ENCODE measurements at places on chromosomes 12 and 14. TPM values are rescaled to one million over a fixed set of nuclear protein-coding genes. Genes with fewer than 3 reads are reported as not detected.
A peak's percentile ranks its signal among the peaks of the same experiment; 100 is the strongest.

GRCh38 chr12:13027032-13027431 lies 17.1 kb upstream of the FAM234B start:
- H3K27me3 ChIP-seq = no peaks in the 10 kb centered on the region
- no peaks in the 10 kb centered on the region for H3K4me1 ChIP-seq
- H3K27ac ChIP-seq = no peak overlapping the region
- no peaks in the 10 kb centered on the region for H3K36me3 ChIP-seq

BBS10 gene
- 28.9 TPM for total RNA-seq

DNA sequence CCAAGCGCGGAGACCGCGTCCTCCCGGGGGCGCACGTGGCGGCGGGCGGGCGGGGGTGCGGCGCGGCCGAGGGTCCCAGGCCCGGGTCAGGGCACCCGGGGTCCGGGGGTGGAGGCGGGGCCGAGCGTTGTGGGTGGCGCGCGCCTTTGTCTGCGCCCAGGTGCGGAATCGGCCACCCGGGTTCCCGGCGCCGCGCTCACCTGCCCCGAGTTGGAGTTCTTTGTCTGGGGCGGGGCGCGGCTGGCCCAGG lies 50.1 kb downstream of the LRCOL1 start:
- DNase-seq = no peak
- no peak overlapping the region for H3K27ac ChIP-seq
- peak overlapping the region; percentile 63 for H3K4me3 ChIP-seq

IAPP gene
- total RNA-seq = not detected

- peaks cover 10% of the 10 kb centered on the region for H3K4me1 ChIP-seq
- H3K36me3 ChIP-seq = no peaks in the 10 kb centered on the region
- no peak for DNase-seq
- no peak overlapping the region for H3K4me3 ChIP-seq
- no peak overlapping the region for H3K27ac ChIP-seq
Measured at GRCh38 chr12:64993461-64993860, 127.6 kb downstream of the WIF1 start.

DNA sequence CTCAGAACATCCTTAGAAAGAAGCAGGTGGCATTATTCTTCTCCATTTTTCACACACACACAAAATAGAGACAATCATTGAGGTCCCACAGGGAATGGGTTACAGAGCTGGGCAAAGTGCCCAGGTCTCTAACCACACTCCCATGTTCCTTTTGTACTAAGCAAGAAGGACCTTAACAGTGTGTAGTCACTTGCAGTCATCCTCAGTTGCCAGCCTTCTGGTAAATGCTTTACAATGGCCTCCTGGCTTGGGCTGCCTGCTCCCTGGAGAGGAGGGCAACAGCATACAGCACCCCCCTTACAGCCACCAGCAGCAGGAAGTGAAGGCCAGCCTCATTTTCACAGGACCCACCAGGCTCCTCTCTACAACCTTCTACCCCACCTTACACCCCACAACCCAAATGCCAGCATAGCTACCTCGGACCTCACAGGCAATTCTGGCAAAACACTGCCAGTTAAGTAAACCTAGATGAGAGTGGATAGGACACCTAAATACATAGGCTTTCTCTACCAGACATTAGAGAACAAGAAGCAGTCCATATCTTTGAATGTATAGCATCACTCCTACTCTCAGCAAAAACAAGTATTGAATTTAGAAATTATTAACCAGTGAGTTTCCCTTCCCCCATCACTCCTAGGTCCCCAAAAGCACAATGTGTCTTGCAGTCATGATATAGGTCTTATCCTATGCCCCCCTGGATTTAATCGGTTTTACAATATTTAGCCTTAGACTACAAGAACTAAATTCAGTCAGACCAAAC lies 88.1 kb downstream of the PPP2R5E start:
- H3K4me3 ChIP-seq = no peak overlapping the region
- H3K4me1 ChIP-seq = peaks cover 8% of the 10 kb centered on the region
- H3K27ac ChIP-seq = no peak overlapping the region
- peaks cover 2% of the 10 kb centered on the region for H3K36me3 ChIP-seq

CDK2 gene
- 28.0 TPM for total RNA-seq

GRCh38 chr12:12446786-12447185 lies 89.9 kb downstream of the BORCS5 start:
- H3K36me3 ChIP-seq = no peaks in the 10 kb centered on the region
- DNase-seq = no peak
- no peaks in the 10 kb centered on the region for H3K27me3 ChIP-seq

GRCh38 chr14:98651037-98651436 lies 621.0 kb downstream of the BCL11B start:
- no peaks in the 10 kb centered on the region for H3K36me3 ChIP-seq
- no peak for DNase-seq
- no peak overlapping the region for H3K4me3 ChIP-seq
- no peaks in the 10 kb centered on the region for H3K27me3 ChIP-seq
- no peak overlapping the region for H3K27ac ChIP-seq

GRCh38 chr12:99277591-99278379 lies 369.8 kb upstream of the GARIN6 start:
- H3K27ac ChIP-seq = no peak overlapping the region
- no peak for DNase-seq
- no peaks in the 10 kb centered on the region for H3K4me1 ChIP-seq
- no peak overlapping the region for H3K4me3 ChIP-seq
- H3K27me3 ChIP-seq = no peaks in the 10 kb centered on the region
- no peaks in the 10 kb centered on the region for H3K36me3 ChIP-seq

GRCh38 chr12:78494911-78495310 lies 369.7 kb upstream of the SYT1 start:
- H3K27me3 ChIP-seq = no peaks in the 10 kb centered on the region
- no peaks in the 10 kb centered on the region for H3K4me1 ChIP-seq
- no peak for DNase-seq
- H3K36me3 ChIP-seq = no peaks in the 10 kb centered on the region

DNA sequence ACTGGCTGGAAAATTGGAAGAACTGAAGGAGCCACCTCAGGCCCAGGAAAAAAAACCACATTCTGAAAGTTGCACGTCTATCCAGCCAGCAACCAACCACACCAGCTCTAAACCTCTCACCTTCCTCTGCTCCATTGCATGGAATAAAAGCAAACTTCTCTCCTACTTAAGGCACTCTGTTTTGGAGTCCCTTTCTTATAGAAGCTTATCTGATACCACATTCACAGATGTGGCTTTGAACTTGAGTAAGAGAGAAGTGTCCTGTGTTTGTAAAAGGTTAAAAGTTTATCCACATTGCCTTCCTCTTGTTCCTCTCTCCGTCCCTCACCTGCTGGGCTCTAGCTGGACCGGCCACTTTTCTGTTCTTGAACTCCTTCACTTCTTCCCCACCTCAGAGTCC lies 99.6 kb upstream of the PLXNC1 start:
- no peaks in the 10 kb centered on the region for H3K36me3 ChIP-seq
- H3K27ac ChIP-seq = no peak overlapping the region
- peaks cover 1% of the 10 kb centered on the region for H3K4me1 ChIP-seq
- H3K27me3 ChIP-seq = no peaks in the 10 kb centered on the region
- no peak for DNase-seq

GRCh38 chr12:12992418-12993130 lies 7.5 kb downstream of the HEBP1 start:
- no peaks in the 10 kb centered on the region for H3K4me1 ChIP-seq
- peaks cover 5% of the 10 kb centered on the region for H3K36me3 ChIP-seq
- no peaks in the 10 kb centered on the region for H3K27me3 ChIP-seq
- no peak overlapping the region for H3K27ac ChIP-seq
- H3K4me3 ChIP-seq = no peak overlapping the region

GRCh38 chr12:119239040-119239439 lies 60.3 kb downstream of the HSPB8 start:
- H3K27ac ChIP-seq = no peak overlapping the region
- H3K4me3 ChIP-seq = no peak overlapping the region
- H3K4me1 ChIP-seq = no peaks in the 10 kb centered on the region

LRFN5 gene
- total RNA-seq = 12.6 TPM

DNA sequence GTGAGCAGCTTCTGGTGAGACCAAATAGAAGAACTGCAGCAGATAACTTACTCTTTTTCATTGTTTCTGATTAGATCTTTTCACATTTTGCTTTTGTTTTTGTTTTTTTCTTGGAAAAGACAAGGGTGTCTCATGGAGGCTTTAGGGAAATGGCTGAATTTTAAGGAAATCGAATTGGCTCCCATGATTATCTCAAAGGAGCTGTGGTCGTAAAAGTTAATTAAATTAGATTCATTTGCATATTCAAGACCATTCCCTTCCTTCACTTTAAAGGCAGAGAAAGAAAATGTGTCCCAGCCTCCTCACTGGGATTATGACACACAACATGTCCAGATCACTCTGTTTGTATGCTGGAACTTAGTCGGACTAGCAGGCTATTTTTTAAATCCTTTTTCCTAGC lies 106.4 kb upstream of the MDM1 start:
- no peaks in the 10 kb centered on the region for H3K4me1 ChIP-seq
- no peak overlapping the region for H3K27ac ChIP-seq
- no peaks in the 10 kb centered on the region for H3K27me3 ChIP-seq
- no peak overlapping the region for H3K4me3 ChIP-seq
- no peaks in the 10 kb centered on the region for H3K36me3 ChIP-seq

PELI2 gene
- 21.1 TPM for total RNA-seq

EMP1 gene
- 348 TPM for total RNA-seq

- DNase-seq = no peak
- no peak overlapping the region for H3K4me3 ChIP-seq
- H3K27me3 ChIP-seq = no peaks in the 10 kb centered on the region
- no peaks in the 10 kb centered on the region for H3K36me3 ChIP-seq
Measured at GRCh38 chr12:118637767-118638370, 261.5 kb downstream of the SUDS3 start.

DNA sequence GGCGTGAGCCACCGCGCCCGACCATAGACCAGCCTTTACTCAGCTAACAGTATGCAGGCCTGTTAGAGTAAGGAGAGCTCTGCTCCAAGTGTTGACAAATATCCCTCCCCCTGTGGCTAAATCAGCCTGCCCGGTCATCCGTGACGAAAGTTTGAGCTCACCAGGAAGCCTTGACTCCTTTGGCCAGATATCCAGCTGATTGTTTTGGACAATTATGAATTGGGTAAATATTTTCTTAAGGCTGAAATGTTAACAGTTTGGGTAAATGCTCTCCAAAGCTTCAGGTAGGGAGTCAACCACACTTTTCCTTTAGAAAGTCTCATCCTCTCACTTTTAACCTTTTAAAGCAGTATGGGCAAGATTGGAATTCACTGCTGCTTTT lies 157.9 kb downstream of the PAWR start:
- H3K27me3 ChIP-seq = no peaks in the 10 kb centered on the region
- H3K27ac ChIP-seq = no peak overlapping the region
- DNase-seq = no peak
- no peaks in the 10 kb centered on the region for H3K36me3 ChIP-seq
- H3K4me1 ChIP-seq = no peaks in the 10 kb centered on the region

GRCh38 chr14:70006699-70007098 lies 127.5 kb downstream of the SMOC1 start:
- H3K36me3 ChIP-seq = no peaks in the 10 kb centered on the region
- H3K27ac ChIP-seq = no peak overlapping the region
- H3K4me3 ChIP-seq = no peak overlapping the region
- DNase-seq = no peak
- H3K4me1 ChIP-seq = no peaks in the 10 kb centered on the region
- H3K27me3 ChIP-seq = no peaks in the 10 kb centered on the region

DNA sequence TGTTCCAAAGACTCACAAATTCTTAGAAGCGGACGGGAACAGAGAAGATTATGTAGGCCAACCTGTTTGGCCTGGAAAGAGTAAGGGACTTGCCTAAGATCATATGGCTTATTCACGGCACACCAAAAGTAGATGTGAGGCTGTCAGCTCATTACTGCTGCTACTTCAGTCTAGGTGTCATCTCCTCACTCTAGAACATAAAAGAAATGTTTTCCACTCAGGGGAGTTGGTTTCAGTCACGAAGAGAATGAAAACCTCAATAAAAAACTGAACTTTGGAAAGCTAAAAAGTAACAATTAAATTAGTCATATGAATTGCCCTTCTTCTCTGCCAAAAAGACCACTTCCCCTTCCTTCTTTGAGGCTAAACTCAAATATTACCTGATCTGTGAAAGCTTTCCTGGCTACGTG lies 658 bp upstream of the CEP128 start:
- DNase-seq = no peak
- H3K4me3 ChIP-seq = no peak overlapping the region
- H3K36me3 ChIP-seq = no peaks in the 10 kb centered on the region
- peak overlapping the region; percentile 50 for H3K27ac ChIP-seq
- peaks cover 6% of the 10 kb centered on the region for H3K4me1 ChIP-seq

GRCh38 chr14:92248696-92249095 lies 74.3 kb upstream of the SLC24A4 start:
- no peak for DNase-seq
- no peaks in the 10 kb centered on the region for H3K4me1 ChIP-seq
- H3K27ac ChIP-seq = no peak overlapping the region
- no peak overlapping the region for H3K4me3 ChIP-seq
- no peaks in the 10 kb centered on the region for H3K27me3 ChIP-seq
- no peaks in the 10 kb centered on the region for H3K36me3 ChIP-seq

DNA sequence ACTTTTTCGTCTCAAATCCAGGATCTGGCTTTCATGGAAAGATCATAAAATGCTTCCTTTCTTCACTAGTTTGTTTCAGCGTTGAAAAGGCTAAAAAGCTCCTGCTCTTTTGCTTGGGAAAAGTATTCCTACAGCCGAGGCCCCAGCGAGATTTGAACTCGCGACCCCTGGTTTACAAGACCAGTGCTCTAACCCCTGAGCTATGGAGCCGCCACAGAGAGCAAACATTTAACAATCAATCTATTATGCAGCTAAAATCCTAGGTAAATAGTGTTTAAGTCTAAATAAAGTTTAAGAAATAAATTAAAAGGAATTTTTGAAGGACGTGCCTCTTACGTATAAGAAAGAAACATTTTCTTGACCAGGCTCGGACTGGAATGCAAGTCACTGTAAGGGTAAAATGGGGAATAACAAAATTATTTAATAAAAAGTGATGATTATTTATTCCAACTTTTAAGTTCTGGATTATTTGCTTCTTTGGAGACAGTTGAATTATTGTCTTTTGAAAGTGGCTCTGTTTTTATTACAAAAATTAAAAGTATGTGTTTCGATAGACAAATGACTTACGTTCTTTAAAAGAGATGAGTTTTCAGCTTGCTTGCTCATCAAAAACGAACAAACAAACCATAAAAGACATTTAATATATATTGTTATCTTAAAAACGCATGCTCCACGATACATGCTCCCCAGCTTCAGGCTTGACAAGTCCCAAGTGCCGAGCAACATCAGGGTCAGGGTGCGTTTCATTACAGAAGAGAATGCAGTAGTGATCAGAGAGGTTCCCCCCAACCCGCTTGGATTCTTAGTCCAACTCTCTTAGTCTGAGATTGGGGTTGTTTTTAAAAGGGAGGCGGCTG lies 10.2 kb downstream of the OR6S1 start:
- peaks cover 11% of the 10 kb centered on the region for H3K4me1 ChIP-seq
- H3K36me3 ChIP-seq = no peaks in the 10 kb centered on the region
- H3K27me3 ChIP-seq = peaks cover 87% of the 10 kb centered on the region
- H3K27ac ChIP-seq = no peak overlapping the region

CFAP73 gene
- 40.6 TPM for total RNA-seq

- peaks cover 5% of the 10 kb centered on the region for H3K36me3 ChIP-seq
- H3K4me3 ChIP-seq = no peak overlapping the region
- DNase-seq = peak; percentile 69
- H3K27ac ChIP-seq = no peak overlapping the region
Measured at GRCh38 chr12:132523576-132524331, 33.8 kb downstream of the FBRSL1 start.

Data from lung (tissue), 17 donors.